ENCODE measurements at places on chromosomes 5 and 9.

GRCh38 chr9:130835441-130836298 is 616 bp downstream of the ABL1 start:
- peak; percentile 14 for DNase-seq

DNA sequence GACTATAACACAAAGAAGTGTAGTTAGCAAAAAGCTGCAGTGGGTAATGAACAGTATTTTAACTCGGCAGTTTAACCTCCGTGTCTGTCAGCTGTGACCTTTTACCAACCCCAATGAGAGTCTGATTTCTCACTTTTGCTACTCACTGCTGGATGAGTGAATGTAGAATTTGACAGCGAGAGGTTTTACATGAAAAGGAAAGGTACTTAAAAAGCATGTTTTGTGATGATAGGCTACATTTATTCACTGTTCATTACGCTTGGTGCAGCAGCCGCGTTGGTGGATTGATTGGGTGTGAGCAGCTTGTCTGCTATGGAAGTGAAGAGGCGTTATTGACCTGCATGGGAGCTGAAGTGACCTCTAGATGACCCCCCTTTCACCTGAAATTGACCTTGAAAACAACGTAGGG is 867.7 kb downstream of the NR2F1-AS1 start:
- no peak for DNase-seq

- DNase-seq: no peak
These were observed 13.3 kb downstream of the NUP214 start for GRCh38 chr9:131138676-131139075.

GRCh38 chr5:109619021-109619460 is 70.7 kb upstream of the MAN2A1 start:
- DNase-seq: no peak

GRCh38 chr5:39209924-39210323 is 9.4 kb downstream of the FYB1 start:
- DNase-seq: no peak

DNA sequence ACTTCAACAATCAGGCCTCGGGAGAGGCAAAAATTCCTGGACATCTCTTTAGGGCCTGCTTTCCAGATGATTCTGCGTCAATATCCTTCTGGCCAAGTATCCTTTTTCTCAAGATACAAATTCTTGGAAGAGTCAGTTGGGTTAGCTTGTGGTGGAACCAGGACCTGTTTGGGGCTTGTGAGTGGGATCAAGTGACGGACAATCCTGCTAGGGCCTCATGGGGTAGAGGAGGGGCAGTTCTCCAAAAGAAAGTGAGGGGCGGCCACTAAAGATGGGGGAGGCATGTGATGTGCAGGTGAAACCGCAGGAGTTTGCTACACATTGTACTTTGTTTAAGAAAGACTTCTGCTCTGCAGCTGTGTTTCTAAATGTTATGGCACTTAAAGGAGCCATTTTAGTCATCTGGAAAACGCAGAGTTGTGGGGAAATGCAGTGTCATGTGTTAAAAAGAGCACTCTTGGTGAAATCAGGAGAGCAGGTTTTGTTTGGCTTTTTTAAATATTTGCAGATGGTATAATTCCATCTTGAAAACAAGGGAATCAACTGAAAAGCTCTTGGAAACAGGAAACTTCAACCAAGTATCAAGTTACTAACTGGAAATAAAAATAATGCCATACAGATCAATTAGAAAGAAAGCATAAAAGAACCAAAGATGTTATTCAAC is 27.4 kb upstream of the GSN start:
- no peak for DNase-seq

DNA sequence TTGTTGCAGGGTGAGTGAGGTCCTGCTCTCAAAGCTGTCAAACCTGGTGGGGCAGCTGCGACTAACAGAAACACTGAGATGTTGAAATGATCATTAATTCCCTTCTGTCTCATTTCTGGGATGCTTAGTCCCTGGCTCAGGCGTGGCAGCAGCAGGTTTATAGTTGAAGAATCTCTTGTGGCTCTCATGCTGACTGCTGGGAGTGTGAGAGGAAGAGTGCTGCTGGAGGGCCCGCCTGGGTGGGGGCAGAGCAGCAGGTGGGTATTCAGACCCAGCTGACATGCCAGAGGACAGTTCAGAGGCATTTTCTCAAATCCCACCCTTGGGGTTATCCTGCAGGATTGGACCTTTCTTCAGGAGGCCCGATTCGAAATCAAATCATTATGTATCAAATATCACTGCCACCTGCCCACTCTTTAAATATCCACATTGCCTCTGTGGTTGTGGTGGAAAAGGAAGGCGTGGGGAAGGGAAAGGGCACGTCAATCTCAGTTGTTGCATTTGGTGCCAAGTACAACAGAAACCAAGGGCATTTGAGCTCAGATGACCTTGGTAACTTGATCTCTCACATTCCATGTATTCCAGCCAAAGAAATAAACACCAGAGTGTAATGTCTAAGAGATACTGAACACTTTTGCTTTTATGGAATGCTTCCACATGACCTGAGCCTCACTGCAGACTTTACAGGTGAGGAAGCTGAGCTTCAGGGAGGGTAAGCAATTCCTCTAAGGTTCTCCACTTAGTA is 224.3 kb downstream of the AOPEP start:
- DNase-seq: no peak

- DNase-seq: no peak
These were observed 34.7 kb downstream of the MSX2 start for GRCh38 chr5:174759091-174759490.

GRCh38 chr5:1835431-1835830 is 34.2 kb downstream of the NDUFS6 start:
- DNase-seq: no peak

- no peak for DNase-seq
These were observed 706.6 kb upstream of the RGMB start for GRCh38 chr5:98066910-98067309.

DNA sequence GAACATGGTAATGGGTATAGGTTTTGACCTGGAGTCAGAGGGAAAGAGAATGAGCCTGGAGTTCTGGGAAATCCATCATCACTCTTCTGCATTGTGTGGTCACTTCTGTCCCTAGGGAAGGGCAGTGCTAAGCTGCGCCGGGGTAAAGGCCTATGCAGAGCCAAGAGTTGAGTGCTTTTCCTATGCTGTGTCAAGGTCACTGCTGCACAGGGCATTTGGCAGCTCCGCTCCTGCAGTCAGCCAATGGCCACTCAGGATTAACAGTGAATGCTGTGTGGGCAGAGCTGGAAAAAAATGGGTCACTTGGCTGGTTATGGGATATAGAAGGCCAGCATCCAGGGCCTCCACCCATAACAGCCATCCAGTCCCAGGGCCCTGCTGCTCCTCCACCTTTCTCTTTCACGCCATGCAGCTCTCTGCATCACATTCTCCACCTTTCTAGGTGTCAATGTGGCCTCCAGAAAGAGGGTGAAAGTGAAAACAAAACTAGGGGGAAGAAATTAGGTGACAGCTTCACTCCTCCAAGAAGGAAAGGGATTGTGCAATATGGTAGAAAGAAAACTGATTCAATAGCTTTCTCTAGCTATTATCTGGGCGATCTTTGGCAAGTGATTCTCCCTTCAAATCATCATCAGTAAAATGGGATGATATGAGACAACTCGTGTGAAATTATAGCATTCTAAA is 279.3 kb upstream of the ANKRD55 start:
- no peak for DNase-seq

DNA sequence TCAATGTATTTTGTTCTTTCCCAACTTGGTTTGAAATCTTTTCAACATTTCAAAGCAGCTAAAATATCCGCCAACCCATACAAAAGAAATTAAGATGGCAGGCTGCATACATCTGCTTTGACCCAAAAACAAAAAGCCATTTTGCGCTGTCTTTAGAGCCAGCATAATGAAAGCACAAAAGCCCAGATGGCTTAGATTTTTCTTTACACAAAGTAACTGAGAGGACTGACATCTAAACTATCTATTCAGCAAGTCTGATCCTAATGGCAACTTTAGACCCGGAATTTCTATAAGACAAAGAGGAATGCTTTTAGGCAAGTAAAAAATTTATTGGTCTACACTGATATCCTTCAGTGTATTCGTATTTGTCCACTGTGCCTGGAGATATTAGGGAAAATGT is 86.3 kb downstream of the MYO10 start:
- DNase-seq: no peak

GRCh38 chr5:95671826-95672225 is 11.0 kb downstream of the SPATA9 start:
- DNase-seq: no peak

- no peak for DNase-seq
These were observed 180.8 kb downstream of the ASTN2 start for GRCh38 chr9:117234103-117234502.
